ENCODE measurements at places on chromosomes 6 and 20. TPM values are rescaled to one million over a fixed set of nuclear protein-coding genes. Genes with fewer than 3 reads are reported as not detected.

DNA sequence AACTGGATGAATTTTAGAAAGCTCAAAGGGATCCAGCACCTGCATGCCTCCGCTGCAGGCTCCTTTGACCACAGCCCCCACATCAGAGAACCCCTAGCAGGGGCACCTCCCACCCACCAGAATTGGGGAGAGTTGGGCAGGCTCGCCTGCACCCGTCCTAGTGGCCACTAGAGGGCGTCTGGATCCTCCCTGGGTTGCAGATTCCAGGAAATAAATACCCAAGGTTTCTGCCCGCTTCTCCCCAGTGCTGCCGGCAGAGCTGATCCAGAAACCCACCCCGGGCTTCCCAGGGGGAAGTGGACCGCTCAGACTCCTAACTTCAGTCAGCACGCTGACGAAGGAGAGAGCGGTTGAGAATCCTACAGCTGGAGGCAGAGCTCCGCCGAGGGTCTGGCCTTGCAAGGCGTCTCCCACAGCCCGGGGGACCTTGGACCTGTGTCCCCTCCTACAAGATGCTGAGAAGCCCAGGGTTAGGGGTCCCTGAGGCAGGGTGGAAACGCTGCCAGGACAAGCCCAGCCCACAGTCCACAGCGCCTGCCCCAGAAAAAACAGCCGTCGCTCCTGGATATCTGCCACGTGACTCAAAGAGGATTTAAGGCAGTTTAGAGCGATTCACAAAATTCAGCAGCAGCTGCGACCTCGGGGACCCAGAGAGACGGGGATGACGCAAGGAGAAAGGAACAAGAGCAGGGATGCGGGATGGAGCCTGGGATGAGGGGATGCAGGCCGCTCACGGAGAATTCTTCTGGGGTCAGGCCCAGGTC is 32.6 kb upstream of the PHACTR3 start:
- peak; percentile 59 for ATAC-seq

- ATAC-seq = no peak
Measured at GRCh38 chr20:17885544-17885943, 83.0 kb downstream of the SNX5 start.

- ATAC-seq = no peak
Measured at GRCh38 chr6:104606361-104606760, 253.4 kb downstream of the HACE1 start.

GRCh38 chr20:37877832-37878772 is 24.8 kb upstream of the VSTM2L start:
- ATAC-seq = no peak

DNA sequence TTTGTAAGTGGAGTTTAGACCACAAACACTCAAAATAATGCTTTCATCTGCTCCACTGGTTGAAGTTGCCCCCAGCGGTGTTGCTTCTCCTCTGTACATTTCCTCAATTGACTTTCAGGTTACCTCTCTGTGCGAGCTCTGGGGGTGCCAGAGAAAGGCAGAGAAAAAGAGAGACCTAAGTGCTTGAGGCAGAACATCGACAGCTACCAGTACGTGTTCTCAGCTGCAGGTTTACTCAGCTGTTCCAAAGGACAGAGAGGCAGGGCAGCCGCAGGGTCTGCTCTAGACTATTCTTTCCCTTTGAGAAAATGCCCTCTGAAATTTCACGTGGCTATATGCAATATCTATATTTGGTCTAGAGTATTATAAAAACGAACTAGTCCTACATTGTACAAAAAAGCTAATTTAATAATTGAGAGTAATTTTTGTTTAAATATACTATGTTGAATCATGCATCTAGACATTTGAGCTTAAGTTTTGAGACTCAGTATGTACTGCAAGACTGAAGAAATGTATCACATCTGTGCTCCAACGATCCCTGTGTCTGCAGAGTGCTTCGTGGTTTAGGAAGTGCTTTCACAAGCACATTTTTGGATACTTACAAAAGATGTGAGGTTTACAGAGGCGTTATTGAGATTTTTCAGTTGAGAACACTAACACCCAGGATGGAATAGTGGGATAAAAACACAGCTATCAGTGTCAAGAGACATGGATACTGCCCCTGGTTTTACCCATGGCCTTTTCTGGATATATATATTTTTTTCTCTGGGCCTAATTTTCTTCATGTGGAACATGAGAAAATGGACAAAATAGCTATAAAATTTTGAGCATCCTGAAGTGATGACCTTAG is 453.6 kb upstream of the FLRT3 start:
- ATAC-seq = no peak

GRCh38 chr6:119096721-119097565 is 18.5 kb upstream of the FAM184A start:
- ATAC-seq = peak; percentile 84

- peak; percentile 72 for ATAC-seq
Measured at GRCh38 chr20:39524371-39524911, 562.3 kb downstream of the DHX35 start.

The ECT2L gene
- not detected for total RNA-seq

The SLC22A3 gene
- 8.0 TPM for total RNA-seq

The MYH7B gene
- not detected for total RNA-seq

The POM121L2 gene
- total RNA-seq = not detected

The C2 gene
- total RNA-seq = 2.9 TPM

The LY6G6D gene
- total RNA-seq = not detected

The KCTD20 gene
- 23.1 TPM for total RNA-seq

Data from esophagus mucosa (tissue), 1 donor.